ENCODE measurements at places on chromosomes 11 and 22. TPM values are rescaled to one million over a fixed set of nuclear protein-coding genes. Genes with fewer than 3 reads are reported as not detected.
A peak's percentile ranks its signal among the peaks of the same experiment; 100 is the strongest.

- H3K4me3 ChIP-seq, result no peak overlapping the region
- DNase-seq, result no peak
- H3K27me3 ChIP-seq, result no peaks in the 10 kb centered on the region
- no peaks in the 10 kb centered on the region for H3K4me1 ChIP-seq
Measured at GRCh38 chr22:45476814-45477213, 25.9 kb upstream of the FBLN1 start.

GRCh38 chr11:131897956-131898355 is 527.5 kb downstream of the NTM start:
- no peaks in the 10 kb centered on the region for H3K36me3 ChIP-seq
- no peaks in the 10 kb centered on the region for H3K4me1 ChIP-seq
- DNase-seq, result no peak

- H3K36me3 ChIP-seq, result no peaks in the 10 kb centered on the region
- H3K4me1 ChIP-seq, result no peaks in the 10 kb centered on the region
- no peak for DNase-seq
- H3K4me3 ChIP-seq, result no peak overlapping the region
- H3K27ac ChIP-seq, result no peak overlapping the region
Measured at GRCh38 chr11:116180806-116181600, 591.8 kb downstream of the BUD13 start.

DNA sequence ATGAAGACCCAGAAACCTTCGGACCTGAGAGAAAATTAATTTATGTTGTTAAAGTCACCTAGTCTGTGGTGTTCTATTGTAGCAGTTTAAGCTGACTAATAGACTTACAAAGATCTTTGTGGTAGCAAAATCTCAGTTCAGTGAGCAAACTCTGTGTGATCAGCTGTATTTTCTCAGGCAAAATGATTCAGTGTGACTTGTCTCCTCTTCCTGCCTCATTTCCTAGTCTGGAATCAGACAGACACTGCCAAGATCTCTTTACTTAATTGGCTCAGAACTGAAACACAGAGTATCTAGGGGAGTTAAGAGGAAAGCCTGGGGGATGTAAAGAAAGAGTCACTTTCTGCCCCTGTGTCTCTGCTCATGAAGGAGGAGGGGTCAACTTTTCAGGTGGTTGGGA is 564.7 kb downstream of the KCNA4 start:
- H3K36me3 ChIP-seq, result no peaks in the 10 kb centered on the region
- DNase-seq, result peak; percentile 94
- peaks cover 24% of the 10 kb centered on the region for H3K4me1 ChIP-seq
- H3K27me3 ChIP-seq, result no peaks in the 10 kb centered on the region
- H3K4me3 ChIP-seq, result peak overlapping the region; percentile 3

DNA sequence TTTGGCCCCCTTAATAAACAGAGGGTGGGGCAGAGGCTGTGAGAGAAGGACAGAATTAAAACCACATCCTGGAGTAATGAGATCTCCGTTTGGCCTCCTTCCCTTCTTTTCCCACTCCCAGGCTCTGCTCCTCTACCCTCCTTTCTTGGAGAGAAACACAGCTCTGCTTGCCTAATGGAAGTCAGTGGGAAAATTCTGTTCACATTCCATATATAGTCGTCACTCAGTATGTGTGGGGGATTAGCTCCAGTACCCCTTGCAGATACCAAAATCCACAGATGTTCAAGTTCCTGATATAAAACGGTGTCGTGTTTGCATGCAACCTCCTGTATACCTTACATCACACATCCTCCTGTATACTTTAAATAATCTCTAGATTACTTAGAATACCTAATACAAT is 37.6 kb upstream of the THY1 start:
- H3K36me3 ChIP-seq, result no peaks in the 10 kb centered on the region
- H3K27ac ChIP-seq, result no peak overlapping the region
- H3K4me3 ChIP-seq, result no peak overlapping the region
- no peak for DNase-seq

DNA sequence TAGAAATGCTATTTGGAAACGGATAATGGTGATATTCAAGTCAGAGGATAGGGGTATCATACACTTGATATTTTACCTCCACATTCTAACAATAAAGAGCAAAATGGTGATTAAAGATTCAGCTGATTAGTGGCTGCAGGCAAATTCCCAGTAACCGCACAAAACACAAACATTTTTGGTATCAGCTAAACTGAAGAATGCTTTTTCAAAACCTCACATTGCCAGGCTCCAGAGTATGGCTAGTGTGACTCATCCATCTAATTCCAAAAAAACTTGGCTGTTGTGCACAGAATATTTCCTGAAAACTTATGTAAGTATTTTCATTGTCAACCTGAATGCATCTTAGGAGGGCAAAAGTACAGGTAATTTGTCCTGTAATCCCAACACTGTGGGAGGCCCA is 10.9 kb downstream of the SRPRA start:
- H3K36me3 ChIP-seq, result peaks cover 19% of the 10 kb centered on the region
- no peaks in the 10 kb centered on the region for H3K27me3 ChIP-seq
- H3K27ac ChIP-seq, result no peak overlapping the region
- no peak overlapping the region for H3K4me3 ChIP-seq

GRCh38 chr22:41284465-41284864 is 1.5 kb downstream of the RANGAP1 start:
- H3K27ac ChIP-seq, result peak overlapping the region; percentile 71
- H3K4me3 ChIP-seq, result no peak overlapping the region
- peaks cover 42% of the 10 kb centered on the region for H3K4me1 ChIP-seq
- no peaks in the 10 kb centered on the region for H3K27me3 ChIP-seq
- no peak for DNase-seq

DNA sequence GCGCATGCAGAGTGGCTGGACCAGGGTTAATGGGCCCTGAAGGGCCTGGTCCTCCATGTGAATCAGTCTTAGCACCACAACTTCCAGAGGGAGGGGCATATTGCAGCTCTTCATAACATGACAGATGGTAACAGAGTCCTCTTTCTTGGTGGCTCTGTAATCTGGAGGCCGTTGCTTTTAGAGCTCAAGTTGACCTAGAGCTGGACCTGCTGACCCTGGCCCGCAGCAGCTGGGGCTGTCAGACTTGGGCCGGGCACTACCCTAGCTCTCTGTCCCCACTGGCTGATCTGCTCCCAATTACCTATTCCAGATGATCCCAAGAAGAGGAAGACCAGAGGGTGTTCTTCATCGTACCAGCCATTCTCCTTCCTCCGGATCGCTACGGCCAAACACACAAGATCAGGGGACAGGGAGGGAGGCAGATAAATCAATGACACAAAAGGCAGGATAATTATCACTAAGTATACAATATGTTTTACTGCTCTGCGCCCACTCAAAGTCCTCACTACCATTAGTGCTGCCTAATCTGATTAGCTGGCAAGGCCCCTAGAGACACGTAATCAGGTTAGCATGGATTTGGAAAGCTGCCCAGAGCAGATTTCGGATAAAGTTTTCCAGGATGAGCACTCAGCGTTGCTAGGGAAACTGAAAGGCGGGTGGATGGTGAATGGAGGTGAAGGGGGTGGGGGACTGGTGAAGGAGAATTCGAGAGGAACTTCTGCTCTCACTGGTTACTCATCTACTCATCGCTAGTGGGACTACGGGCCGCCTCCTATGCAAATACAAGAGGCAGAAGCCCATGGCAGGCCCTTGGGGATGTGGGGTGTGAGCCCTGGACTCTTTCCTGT is 64.5 kb upstream of the PHOX2A start:
- H3K4me3 ChIP-seq, result no peak overlapping the region
- peaks cover 5% of the 10 kb centered on the region for H3K36me3 ChIP-seq
- H3K27me3 ChIP-seq, result no peaks in the 10 kb centered on the region
- no peak overlapping the region for H3K27ac ChIP-seq

GRCh38 chr22:34903416-34903815 is 162.5 kb upstream of the ISX start:
- DNase-seq, result no peak
- H3K27me3 ChIP-seq, result no peaks in the 10 kb centered on the region
- H3K4me3 ChIP-seq, result no peak overlapping the region
- no peaks in the 10 kb centered on the region for H3K4me1 ChIP-seq

- no peaks in the 10 kb centered on the region for H3K36me3 ChIP-seq
- DNase-seq, result no peak
- no peak overlapping the region for H3K4me3 ChIP-seq
- H3K27me3 ChIP-seq, result no peaks in the 10 kb centered on the region
- no peak overlapping the region for H3K27ac ChIP-seq
Measured at GRCh38 chr22:42408810-42409529, 23.2 kb downstream of the NFAM1 start.

DNA sequence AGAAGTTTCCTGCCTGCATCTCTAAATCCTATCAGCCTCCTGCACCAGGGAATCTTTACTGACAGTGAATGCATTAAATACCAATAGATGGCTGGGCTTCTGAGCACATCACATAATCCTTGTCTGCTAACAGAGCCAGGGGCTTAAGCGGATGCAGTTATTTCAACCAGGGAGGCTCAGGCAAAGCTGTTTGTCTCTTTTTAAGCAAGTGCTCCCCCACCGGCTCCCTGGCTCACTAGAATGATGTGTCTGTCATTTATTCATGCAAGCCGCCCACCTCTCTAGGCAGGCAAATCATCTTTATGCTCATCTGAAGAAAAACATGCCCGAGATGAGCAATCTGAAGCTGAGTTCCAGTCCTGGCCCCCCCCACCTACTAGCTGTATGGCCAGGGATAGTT is 182.3 kb downstream of the TENM4 start:
- no peak overlapping the region for H3K27ac ChIP-seq
- H3K36me3 ChIP-seq, result no peaks in the 10 kb centered on the region
- no peaks in the 10 kb centered on the region for H3K27me3 ChIP-seq
- no peak for DNase-seq
- H3K4me1 ChIP-seq, result no peaks in the 10 kb centered on the region
- H3K4me3 ChIP-seq, result no peak overlapping the region

DNA sequence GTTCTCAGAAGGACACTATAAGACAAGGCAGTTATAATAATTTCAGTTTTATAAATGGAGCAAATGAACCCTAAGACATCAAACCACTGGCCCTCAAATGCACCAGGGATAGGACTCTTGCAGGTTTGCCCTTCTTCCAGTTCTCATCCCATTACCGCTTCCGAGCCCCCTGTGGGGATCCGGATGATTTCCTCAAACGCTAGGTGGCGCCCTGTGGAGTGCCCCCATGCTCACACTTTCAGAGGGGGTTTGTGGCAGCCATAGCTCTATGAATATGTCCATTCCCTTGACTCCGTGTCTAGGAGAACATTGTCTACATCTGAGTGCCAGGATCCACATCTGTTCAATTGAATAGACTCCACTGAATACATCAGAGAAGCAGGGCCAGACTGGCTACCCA is 816.3 kb downstream of the NTM start:
- no peaks in the 10 kb centered on the region for H3K36me3 ChIP-seq
- no peak for DNase-seq
- H3K27me3 ChIP-seq, result no peaks in the 10 kb centered on the region
- H3K27ac ChIP-seq, result no peak overlapping the region
- H3K4me1 ChIP-seq, result no peaks in the 10 kb centered on the region
- no peak overlapping the region for H3K4me3 ChIP-seq

DNA sequence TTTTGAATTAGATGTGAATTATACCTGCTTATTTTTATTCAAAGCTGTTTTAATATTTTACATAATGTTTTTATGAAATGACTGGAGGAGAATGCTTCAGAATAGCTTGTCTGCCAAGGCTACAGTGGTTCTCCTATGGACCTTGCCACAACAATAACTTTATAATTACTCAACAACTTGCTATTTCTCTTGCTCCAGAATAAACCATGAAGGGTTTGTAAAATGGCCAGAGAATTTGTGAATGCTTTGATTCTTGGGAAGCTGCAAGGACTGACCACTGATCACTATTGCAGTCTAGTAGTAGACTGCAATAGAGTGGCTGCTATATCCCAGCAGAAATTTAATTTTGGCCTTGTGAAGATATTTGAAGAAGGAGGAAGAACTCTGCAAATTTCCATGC is 199.7 kb downstream of the FAT3 start:
- H3K36me3 ChIP-seq, result no peaks in the 10 kb centered on the region
- no peak overlapping the region for H3K4me3 ChIP-seq
- H3K4me1 ChIP-seq, result no peaks in the 10 kb centered on the region
- DNase-seq, result no peak

DNA sequence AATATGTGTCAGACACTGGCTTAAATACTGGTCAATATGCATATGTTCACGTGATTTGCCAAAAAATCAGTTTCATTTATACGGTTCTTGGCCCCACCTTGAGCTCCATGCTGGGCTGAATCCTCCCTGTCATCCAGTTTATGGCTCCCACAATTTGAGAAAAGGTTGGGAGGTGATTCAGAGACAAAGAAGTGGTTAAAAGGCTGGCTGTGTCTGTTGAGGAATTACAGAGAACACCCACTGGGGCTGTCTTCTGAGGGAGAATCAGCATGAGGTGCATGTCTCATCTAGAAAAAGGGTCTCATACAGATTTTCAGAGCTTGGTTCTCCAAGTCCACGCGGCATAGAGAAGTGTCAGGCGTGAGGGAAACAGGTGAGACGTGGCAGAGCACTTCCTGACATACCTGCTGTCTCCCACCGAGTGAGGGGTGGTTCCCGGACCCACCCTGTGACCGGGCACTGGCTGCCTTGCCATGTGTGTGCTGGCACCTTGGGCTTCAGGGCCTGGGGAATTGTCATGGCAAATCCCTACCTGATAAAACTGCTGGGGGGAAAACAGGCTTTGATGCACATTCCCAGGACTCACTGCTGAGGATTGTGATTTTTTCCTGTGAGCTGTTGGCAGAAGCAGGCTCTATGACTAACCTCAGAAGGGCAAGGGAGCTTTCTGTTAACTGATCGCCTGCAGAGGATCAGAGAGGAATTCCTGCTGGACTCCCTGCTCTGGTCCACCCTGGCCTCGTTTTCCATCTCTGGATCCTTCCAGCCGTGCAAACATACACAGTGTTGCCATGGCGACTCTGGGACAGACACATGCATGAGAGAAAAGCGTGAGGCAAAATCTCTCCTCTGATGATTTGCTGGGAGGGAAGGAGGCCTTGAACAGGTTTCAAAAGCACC is 223.6 kb downstream of the ADAMTS15 start:
- DNase-seq, result no peak
- H3K27me3 ChIP-seq, result no peaks in the 10 kb centered on the region
- H3K4me1 ChIP-seq, result no peaks in the 10 kb centered on the region

GRCh38 chr11:73287400-73288101 is 15.4 kb downstream of the P2RY6 start:
- H3K4me3 ChIP-seq, result no peak overlapping the region
- H3K27ac ChIP-seq, result no peak overlapping the region
- no peaks in the 10 kb centered on the region for H3K27me3 ChIP-seq
- no peaks in the 10 kb centered on the region for H3K36me3 ChIP-seq

DNA sequence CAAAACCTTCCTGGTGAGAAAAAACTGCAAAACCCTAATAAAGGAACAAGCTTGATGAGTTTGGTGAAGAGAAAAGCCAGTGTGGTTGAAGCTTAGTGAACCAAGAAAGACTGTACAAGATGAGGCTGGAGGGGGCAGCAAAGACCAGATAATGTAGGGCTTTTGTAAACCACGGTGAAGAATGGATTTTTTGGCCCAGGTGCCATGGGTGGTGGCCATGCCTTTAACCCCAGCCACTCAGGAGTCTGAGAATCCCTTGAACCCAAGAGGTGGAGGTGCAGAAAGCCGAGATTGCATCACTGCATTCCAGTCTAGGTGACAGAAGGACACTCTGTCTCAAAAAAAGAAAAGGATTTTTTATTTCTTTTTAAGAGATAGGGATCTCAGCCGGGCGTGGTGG is 5.0 kb upstream of the ZDHHC5 start:
- H3K36me3 ChIP-seq, result peaks cover 14% of the 10 kb centered on the region
- no peak overlapping the region for H3K27ac ChIP-seq
- no peak overlapping the region for H3K4me3 ChIP-seq
- H3K27me3 ChIP-seq, result no peaks in the 10 kb centered on the region

The MOGAT2 gene
- total RNA-seq, result not detected

The C11orf86 gene
- not detected for total RNA-seq

The NRIP3 gene
- total RNA-seq, result 9.9 TPM

The CHRM1 gene
- total RNA-seq, result not detected

The MGAT3 gene
- not detected for total RNA-seq

Measured in endothelial cell of umbilical vein (primary cell).